Right cardiac atrium (tissue), 5 donors: ENCODE measurements at places on chromosomes 1 and 21. TPM values are rescaled to one million over a fixed set of nuclear protein-coding genes. Genes with fewer than 3 reads are reported as not detected.

DNA sequence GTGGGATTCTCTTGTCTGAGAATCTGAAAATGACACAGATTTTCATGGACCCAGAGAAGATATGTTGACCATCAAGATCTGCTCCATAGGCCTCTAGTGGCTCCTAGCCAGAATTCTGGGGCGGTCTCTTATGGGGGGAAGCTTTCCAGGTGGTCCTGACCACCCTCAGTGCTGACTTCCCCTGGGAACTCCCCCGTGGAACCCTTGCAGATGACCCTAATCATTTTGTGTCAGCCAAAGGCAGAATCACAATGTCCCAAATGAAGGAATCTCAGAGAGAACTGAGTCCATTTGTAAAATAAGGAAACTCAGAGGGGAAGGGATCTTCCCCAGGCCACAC lies 3.6 kb downstream of the HEYL start:
- DNase-seq: no peak

DNA sequence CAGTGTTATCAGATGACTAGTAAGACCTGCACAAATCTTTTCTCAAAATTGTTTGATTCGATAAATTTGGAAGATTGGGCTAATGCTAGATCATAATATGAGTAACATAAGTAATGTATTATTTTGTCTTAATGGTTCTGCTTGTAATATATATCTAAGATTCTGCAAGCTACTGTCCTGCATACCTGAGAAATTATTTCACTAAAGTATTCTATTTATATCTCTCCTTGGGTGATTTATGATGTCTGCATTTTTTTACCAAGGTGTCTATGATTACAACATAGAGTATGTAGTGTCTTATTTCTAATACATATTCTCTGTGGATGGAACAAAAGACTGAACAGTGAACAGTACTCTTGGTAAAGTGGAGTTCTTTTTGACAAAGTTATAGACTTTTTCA lies 166.6 kb downstream of the CLEC20A start:
- no peak for DNase-seq

DNA sequence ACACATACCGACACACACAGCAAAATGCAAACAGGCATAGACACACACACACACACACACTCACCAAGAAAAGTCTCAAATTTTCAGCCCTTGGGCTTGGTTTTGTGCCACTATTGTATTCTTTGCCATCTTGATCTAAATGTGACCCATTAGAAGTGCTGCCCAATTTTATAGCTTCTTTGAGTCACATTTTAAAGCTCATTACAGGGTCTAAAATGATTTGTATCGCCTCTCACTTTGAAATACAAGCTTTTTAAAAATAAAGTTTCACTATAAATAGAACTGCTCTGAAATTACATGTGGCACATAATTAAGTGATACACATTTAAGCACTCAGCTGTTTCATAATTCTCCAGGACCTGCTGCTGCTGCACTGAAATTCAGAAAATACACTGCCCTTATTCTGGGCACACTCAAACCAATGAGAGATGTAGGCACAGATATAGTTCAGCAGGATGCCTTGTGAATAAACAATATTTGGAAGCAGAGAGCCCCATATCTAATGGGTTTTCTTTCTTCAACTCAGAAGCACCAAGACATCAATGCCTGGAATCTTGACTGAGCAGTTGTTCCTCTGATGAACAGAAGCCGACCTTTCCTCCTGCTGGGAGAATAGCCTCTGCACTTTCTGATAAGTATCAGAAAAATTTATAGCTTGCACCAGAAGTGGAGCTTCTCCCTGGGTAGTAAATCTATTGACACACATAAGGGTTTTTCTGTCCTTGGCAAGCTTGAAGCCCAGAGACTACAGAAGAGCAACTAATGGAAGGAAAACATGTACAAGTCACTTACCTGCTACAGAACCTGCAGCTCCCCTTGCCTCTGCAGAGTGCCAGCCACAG lies 37.0 kb upstream of the PLPPR4 start:
- DNase-seq: no peak

DNA sequence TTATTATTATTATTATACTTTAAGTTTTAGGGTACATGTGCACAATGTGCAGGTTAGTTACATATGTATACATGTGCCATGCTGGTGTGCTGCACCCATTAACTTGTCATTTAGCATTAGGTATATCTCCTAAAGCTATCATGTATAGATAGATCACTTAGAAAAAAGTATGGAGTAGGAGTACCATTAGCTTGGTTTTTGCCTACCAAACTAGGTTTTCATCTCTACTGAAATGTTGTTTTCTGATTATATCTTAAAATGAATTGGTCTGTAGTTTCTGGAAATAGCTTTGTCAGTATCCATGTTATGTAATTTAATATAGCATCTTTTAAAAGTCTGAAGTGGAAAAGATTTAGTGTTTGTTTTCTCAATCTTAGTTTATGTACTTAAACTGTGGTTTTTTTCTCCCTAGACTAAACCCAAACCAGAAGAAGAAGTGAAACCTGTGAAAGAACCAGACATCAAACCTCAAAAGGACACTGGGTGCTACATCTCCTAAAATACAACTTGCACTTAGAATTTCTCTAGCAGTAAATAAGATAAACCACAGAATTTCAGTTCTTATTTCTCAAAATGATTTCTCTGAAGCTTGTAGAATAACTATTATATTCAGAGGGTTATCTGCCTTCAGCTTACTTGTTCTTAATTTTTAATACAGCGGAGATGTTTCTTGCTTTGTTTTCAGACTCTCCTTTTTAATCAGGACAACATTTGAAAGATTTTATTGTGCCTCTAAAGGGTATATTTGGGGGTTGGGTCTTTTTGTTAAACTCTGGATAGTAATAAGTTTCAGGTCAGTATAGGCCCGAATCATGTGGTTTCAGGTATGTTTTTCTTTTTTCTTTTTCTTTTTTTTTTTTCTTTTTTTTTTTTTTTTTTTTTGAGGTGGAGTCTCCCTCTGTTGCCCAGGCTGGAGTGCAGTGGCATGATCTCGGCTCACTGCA lies 4.5 kb upstream of the FAM177B start:
- no peak for DNase-seq

GRCh38 chr1:178271471-178271870 lies 177.6 kb downstream of the RASAL2 start:
- no peak for DNase-seq

DNA sequence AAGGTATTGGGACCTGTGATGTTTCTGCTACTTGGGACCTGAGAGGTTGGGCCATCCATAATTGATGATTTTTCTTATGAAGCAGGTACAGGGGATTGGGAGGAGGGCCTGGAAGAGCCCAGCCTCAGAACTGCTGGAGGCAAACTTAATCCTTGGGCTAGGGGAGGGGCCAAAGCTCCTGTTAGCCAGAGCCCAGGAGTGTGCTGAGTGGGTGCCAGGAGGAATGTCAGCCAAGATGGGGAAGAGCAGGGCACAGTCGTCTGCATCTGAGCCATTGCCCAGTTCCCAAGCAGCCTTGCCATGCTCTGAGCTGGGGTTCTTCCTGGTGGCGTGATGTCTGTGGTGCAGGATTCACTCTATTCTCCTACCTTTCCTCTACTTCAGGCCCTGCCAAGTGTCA lies 5.8 kb downstream of the MAPKAPK2 start:
- peak; percentile 72 for DNase-seq

DNA sequence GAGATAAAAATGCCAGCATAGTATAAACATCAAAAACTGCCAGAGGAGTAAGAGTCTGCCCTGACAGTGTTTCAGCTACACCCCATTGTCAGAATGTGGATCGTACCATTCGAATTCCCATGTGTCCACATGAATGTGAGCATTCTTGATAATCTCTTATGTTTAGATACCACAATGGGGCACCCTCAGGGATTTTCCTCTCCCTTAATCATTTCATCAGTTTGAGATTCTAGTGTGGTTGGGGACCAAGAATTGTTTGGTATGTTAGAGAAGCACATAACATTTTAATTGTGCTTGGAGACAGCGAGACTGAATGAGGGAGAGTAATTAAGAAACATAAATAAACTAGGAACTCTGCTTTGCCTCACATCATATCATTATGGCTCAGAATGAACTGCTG lies 120.2 kb downstream of the ZC3H11B start:
- DNase-seq: no peak

DNA sequence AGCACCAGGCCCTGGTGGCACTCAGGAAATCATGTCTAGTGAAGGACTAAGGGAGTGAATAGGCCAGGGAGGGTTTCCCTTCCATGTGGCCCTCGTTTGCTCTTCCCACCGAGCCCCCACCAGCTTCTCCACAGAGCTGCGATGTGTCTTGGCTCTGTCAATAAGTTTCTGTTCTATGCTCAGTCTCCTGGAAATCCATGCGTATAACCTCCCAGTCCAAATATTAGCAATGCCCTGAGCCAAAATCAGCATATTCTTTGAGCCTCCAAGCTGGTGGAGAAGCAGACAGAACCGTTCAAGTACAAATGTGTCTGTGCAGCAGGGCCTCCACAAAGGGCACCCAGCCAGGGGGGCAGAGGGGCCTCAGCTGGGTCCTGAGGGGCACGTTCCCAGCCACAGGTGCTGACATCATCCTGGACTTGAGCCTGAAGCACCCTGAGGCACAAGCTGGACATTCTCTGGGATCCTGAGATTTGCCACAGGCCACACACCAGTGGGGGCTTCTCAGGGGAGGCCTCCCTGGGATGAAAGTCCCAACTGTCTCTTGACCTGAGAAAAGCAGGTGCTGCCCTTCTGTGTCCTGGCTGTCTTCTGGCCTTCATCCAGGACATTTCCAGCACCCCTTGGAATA lies 350.5 kb upstream of the VAMP3 start:
- DNase-seq: no peak

DNA sequence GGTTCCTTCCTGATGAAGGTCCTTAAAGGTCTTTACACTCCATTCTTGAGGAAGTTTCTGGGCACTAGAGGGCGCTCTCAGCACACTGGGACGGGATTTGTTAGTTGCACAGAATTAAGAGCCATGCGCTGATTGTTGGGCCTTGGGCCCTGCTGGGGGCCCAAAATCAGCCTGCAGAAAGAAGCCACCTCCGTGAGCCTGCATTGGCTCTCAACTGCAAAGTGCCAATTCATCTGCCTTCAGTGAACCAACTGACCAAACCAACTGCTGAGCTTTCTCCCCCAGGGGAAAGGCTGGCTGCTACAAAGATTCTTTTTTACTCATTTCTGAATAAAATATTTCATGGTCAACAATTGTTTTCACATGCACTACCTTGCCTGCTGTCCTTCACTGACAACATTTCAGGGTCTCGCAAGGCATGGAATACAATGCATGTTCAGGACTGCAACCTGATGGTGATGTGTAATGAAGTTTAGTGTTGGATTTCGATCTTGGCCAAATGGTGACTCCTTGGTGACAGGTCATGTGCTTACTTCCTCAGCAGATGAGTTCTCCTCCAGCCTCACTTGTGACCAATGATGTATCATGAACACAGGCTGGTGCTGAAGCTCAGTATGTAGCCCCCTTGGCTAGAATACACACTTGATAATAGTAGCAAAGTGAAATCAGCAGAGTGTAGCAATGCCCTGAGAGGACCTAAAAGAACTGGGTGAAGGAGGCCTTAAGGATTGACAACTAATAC lies 45.7 kb upstream of the PRDX6 start:
- peak; percentile 95 for DNase-seq

DNA sequence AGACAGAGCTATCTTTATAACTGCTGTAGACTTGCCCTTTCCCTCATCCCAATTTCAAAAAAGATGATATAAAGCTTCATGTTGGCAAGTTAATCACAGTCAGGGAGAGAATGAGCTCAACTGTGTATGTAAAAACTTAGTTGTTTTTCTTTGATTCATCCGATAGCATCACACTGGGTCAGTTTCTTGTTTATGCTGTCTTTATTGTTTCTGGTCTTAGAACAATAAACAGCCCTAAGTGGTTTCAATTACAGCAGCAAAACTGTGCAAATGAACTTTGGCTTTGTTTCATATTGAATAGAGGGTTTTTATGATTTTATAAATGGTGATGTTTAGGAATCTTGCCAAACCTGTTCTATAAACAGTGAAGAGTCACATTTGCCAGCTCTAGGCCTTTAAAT lies 423.8 kb upstream of the CXADR start:
- DNase-seq: no peak

GRCh38 chr1:6491480-6491962 lies at the start of gene PLEKHG5:
PLEKHG5 (minus strand) TSS chr1:6491667; CDS start chr1:6477571, 14,096 bp downstream.
- no peak for DNase-seq

DNA sequence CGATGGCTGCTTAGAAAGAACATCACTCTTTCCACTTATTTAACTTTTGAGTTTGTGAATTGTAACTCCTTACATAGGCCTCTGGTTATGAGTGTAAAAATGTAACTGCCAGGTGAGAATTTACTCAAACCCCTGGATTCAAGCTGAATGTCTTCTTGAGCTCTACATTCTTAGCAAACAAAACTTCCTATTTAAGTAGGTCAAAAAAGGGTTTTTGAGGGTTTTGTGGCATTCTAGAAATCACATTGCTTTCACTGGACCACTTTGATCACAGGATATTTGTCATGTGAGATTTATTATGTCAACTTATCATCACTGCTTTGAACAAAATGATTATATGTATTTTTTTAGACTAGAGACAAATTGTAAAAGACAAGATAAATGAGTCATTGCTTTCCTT lies 5.7 kb downstream of the IL23R start:
- no peak for DNase-seq

- no peak for DNase-seq
These were observed 5.3 kb downstream of the UTS2 start for GRCh38 chr1:7847599-7847998.

- no peak for DNase-seq
These were observed 47.7 kb downstream of the SYCP1 start for GRCh38 chr1:114902343-114902742.

- DNase-seq: no peak
These were observed 52.4 kb downstream of the SLC37A1 start for GRCh38 chr21:42565886-42566523.

DNA sequence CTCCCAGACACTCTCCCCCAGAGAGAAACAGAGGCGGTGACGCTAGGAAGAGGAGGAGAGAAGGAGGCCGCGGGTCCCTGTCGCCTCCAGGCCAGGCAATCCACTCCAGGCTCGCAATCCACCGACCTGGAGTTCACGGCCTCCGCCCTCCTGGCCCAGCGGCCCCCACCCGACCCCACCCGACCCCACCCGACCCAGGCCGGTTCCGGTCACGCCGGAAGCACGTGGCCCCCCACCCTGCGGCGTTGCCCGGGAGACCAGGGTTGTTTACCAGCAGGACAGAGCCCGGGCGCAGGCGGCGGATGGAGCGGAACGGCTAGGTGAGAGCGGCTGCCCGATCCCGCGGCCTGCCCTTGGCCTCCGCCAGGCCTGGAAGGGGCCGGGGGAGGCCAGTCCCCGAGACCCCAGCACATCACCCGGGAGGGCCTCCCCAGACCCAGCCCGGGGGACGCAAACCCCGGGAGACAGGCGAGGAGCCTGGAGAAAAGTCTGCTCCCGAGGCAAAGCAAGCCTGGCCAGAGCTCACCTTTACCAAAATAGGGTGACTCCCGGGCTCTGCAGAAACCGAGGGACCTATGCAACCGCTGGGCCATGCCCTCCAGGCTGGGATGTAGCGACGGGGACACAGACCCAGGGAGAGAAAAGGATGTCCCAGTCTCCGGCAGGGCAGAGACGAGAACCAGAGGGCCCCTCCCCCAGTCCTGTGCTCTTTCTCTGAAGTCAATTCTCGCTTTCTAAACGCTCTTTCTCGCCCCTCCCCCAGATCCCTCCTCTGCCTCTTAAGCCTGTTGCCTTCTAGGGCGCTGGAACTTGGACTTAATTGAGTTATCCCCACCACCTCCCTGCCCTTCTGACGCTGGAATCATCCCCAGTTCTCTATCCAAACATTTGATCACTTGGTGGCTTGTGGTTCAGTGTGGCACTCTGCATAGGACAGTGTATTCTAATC lies at the start of the genes PLA2G2C and UBXN10:
Gene PLA2G2C, minus strand, starts transcription at position 685 of the 949 bp plus-strand sequence. CDS start 9,155 bp downstream, outside the sequence.
Gene UBXN10, plus strand, starts transcription at position 263 of the 949 bp plus-strand sequence. CDS start 4,466 bp downstream, outside the sequence.
- DNase-seq: peak; percentile 81

- no peak for DNase-seq
These were observed 40.7 kb downstream of the PLEKHA6 start for GRCh38 chr1:204319027-204319426.

The NES gene
- total RNA-seq: 282 TPM

The NCDN gene
- 26.4 TPM for total RNA-seq

The FNDC10 gene
- 0.91 TPM for total RNA-seq

The RIPK4 gene
- 1.2 TPM for total RNA-seq

The SOD1 gene
- total RNA-seq: 369 TPM
